ENCODE measurements at places on chromosomes 5 and 9.

GRCh38 chr9:112665347-112665746 lies 52.6 kb downstream of the INIP start:
- DNase-seq: peak; percentile 32

DNA sequence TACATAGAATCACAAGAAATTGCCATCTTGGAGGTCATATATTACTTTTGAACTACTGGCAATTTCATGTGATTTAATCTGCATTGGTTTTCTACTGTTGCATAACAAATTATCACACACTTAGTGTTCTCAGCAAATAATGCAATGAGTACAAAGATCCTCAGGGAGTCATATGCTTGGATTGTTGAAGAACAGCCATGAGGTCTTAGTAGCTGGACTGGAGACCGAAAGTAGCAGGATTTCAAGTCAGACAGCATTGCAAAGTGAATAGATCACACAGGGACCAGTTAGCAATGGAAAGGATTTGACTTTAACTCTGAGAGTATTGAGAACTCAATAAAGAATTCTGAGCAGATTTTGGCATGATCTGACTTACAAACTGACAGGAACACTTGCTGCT lies 32.2 kb upstream of the FRMD3 start:
- DNase-seq: no peak

DNA sequence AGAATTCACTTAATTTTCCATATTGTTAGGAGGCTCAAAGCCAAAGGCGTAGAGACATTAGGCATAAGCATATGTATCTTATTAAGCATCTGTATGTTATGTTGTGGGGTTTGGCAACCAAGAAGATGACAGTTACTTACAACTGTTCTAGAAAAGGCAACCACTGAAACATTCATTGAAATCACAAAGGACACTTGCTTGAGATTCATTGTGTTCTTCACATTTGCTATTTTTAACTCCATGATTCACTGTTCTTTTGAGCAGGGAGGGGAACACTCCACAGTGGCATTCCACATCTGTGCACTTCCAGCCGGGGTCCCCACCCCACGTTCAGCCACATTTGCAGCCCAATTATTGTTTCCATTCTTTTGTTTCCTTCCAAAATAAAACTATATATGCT lies 107.1 kb downstream of the PALM2AKAP2 start:
- peak; percentile 86 for DNase-seq

GRCh38 chr5:158638396-158638795 lies 461.3 kb downstream of the EBF1 start:
- DNase-seq: no peak

DNA sequence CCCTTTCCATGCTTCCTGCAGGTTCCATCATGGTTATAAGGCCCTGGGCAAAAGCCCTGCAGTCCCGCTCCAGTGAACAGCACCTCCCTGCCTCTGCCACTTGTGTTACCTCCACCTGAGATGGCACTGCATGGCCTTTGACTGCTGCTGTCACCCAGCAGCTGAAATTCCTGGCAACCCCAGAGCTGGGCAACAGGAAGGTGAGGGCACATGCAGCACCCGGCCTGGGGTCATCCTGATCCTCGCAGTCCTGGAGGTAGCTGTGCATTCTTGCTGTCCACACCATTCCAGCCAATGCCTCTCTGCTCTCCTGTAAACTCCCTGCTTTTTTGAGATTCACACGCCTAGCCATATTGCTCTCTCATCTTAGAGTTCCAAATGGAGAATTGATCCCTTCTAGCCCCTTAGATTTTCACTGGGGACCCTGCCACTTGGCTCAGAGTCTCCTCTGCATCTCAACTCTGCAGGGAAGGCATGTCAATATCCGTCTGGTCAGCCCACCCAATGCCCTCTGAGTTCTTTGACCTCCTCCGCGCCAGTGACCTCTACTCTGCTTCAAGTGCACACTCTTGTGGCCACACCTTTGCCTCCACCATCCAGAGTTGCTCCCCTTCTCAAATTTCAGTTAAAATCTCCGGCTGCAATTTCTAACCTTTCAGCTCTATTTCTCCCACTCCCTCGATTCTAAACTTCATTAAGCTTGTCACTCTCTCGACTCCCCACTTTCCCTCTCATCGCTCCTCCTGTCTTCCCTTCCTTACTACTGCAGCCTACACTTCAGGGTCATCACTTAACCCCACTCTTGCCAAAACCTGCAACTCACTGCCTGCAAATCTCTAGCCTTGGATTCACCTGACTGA lies 93.4 kb downstream of the ANKH start:
- DNase-seq: no peak

- DNase-seq: no peak
Measured at GRCh38 chr5:180335614-180336233, 17.4 kb downstream of the GFPT2 start.

- DNase-seq: no peak
Measured at GRCh38 chr5:12320331-12320730, 416.1 kb upstream of the CTNND2 start.

- DNase-seq: peak; percentile 47
Measured at GRCh38 chr5:13659391-13659790, 285.1 kb downstream of the DNAH5 start.

GRCh38 chr5:177353093-177353492 lies 1.6 kb upstream of the LMAN2 start:
- no peak for DNase-seq

DNA sequence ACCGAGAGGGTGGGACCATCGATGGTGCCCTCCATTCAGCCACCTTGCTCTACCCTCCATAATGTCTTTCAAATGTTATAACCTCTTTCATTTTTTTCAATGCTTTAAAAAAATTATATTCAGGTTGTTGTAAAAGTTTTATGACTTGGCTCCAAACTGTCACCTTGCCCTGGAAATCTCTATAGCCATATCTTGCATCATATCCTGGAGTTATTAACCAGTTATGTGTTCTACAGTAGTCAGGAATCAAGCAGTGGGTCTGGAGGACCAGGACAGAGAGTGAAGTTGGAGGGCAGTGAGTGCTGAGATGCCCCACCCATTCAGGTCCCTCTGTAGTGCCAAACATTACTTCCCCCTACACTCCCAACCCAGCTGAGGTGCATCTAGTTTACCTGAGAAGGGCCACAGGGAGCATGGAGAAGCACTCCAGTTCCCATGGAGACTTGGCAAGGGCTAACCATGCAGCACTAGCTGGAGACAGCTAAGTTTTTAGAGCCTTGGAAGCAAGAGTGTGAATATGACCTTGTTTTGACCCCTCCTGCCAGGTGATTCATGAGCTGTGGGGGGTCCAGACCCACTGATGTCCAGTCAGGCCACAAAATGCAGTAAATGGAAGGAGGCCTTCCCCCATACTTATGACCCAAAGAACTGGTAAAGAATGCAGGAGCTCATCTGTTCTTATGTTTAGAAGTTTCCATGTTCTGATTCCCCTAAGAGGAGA lies 5.5 kb downstream of the IFNA8 start:
- no peak for DNase-seq

GRCh38 chr5:87327998-87328397 lies 60.3 kb downstream of the RASA1 start:
- no peak for DNase-seq

DNA sequence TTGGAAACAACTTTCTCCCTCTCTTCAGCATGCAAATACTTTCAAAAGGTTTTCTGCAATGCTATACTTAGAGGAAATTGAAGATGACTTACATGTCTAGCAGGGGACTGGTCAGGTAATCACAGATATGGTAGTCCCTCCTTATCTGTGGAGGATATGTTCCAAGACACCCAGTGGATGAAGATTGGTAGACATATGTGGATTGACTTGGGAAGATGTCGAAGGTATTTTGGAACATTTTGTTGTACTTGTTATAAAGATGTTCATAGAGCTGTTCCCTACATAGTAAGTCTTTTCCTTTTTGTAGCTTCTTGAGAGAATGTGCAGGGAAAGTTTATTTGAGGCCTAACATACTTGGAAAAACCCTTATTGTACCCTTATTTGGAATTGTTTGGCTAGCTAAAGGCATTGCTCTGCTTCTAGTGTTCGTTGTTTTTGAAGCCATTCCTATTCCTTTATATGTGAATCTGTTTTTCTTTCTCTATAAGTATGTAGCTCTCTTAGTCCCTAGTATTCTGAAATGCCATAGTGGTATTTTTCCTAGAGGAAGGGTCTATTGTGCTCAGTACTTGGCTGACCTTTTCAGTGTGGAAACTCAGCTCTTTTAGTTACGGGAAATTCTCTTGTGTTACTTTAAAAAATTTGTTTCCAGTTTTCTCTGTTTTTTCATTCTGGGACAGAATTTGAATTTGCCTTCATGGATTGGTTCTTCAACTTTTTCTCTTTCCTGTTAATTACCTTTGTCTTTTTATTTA lies 25.7 kb downstream of the GPR151 start:
- no peak for DNase-seq

DNA sequence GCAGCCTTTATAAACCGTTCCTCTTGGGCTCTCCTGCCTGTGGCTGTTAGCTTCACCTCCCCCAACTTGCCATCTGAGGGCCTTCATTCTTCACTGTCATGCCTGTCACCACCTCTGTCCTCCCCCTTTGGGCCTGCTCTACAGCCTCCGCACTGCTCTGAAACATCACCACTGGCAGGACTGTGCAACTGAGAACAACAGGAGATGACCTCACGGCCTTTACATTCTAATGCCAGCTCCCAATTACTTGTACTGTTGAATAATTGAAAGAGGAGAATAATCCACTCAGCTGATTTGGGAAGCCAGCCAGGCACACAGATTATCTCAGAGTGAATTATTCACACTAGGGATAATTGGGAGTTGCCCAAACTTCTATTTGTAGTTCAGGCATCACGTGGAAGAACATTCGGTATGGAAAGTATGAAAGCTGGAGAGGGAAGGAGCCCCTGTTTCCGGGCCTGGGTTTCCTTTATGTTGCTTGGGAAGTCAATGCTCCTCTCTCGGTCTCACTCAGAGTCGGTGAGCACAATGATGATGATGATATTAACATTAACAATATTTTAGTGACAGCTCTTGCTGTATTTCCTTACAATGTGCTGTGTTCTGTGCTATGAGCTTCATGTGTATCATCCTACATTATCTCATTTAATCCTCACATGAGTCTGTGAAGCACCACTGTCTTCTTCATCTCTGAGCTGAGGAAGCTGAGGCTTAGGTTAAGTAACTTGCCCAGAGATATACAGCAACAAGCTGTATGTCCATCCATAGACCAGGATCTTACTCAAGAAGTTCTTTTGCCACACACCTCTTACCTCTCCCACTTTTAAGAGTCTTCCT lies 99.3 kb upstream of the LRRTM2 start:
- peak; percentile 90 for DNase-seq

DNA sequence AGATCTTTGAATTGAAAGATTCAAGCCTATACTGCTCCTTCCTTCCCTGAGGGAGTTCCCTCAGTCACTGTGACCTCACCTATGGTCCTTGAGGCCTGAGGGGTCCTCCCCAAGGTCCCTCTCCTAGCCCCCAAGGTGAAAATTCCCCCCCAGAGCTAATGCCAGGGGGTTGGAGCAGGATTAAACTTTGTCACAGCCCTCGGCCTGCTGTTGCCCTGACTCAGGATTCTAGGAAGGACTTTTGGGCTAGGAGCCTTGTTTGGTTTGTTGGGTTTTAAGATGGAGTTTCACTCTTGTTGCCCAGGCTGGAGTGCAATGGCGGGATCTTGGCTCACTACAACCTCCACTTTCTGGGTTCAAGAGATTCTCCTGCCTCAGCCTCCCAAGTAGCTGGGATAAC lies 123.2 kb downstream of the C5orf15 start:
- no peak for DNase-seq

DNA sequence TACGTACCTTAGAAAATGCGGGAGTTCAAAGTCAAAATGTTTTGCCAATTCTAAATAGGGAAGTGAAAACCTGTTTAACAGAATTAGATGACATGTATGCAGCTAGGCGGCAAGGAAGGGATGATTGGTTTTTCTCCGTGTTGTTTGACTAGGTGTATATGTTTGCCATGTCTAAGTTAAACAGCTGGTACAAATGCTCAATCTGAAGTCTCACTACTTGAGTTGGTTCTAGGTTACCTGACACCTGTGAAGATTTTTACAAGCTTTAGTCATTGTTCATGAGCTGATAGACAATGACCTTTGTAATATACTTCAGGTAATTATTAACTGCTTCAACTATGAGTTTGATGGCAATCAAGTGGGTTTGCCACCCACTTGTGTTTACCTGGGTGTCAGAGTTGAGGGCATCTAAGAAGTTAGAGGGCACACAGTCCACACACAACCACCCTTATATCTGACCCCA lies 74.3 kb downstream of the SLC44A1 start:
- no peak for DNase-seq

DNA sequence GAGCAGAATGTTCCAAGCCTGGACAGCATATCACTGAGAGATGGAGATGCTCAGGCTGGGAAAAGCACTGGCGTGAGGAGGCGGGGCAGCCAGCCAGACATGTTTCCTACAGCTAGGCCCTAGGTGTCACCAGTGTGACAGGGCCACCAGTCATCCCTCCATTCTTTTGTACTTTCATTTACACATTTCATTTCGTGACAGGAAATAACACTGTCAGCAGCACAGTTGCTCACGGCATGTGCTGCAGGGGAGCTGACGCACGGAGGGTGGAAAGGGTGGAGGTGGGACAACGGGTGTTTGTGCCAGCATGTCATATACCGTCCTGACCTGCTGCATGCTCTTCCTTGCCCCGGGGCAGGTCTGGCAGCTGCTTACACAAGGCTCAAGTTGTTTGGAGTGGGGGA lies 14.8 kb upstream of the CEMIP2 start:
- DNase-seq: peak; percentile 35

DNA sequence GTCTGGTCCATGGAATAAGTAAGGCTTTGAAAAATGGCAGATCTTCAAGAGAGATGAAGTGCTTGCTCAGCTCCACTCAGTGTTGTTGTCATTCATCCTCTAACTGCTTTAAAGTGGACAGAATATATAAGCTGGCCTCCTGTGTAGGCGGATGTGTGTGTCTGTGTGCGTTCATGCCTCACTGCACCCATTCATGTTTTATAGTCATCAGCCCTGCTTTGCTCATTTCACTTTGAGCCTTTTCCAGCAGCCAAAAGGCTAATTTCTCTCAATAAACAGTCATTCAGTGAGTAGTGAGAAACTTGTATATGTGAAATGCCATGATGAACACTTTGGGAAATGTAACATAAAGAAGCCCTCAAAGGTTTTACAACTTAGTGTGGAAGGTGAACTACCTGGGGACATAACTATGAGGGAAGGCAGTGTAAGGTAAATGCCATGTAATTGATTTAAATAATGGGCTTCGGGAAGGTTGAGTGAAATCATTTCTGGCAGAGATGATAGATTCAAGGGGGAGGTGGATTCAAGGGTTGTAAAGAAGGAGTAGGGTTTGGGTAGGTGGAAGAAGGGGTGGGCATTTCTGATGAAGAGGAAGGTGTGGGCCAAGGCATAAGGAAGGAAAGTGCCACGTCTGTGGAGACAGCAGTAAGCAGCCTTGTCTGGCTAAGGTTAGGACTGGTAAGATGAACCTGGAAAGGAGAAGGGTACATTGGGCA lies 15.7 kb downstream of the TTC23L start:
- DNase-seq: no peak

GRCh38 chr5:139709582-139710318 lies 61.6 kb downstream of the CXXC5 start:
- DNase-seq: peak; percentile 42

DNA sequence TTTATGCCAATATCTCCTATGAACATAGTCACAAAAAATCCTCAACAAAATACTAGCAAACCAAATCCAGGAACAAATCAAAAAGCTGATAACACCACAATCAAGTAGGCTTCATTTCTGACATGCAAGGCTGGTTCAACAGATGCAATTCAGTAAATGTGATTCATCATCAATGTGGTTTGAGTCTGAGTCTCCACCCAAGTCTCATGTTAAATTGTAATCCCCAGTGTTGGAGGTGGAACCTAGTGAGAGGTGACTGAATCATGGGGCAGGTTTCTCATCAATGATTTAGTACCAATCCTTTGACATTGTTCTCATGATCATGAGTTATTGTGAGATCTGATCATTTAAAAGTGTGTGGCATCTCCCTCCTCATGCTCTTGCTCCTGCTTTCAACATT lies 1072.7 kb downstream of the NR2F1-AS1 start:
- DNase-seq: no peak

Data from fibroblast of skin of right biceps (primary cell).